ENCODE measurements at places on chromosomes 1 and 21.

DNA sequence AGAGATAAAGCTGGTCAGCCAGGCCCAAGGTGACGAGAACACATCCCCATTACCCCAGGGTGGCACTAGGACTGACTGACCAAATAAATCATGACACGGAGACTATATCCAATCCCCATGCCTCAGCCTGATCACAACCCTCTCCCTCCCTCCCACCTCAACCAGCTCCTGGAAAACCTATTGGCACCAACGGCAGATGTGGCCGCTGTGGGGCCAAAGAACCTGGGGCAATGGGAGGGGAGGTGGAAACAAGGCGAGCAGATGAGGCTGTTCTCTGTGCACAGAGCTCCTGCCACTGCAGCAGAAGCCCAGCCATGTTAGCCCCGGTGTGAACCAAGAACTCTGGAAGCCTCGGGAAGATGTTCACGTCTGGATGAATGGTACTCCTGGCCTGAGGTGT lies 77.6 kb downstream of the CD247 start:
- no peak for DNase-seq

- DNase-seq: no peak
Observed at GRCh38 chr1:228224198-228225164, 16.6 kb downstream of the OBSCN start.

GRCh38 chr1:55235722-55236121 lies 20.6 kb upstream of the USP24 start:
- DNase-seq: no peak

DNA sequence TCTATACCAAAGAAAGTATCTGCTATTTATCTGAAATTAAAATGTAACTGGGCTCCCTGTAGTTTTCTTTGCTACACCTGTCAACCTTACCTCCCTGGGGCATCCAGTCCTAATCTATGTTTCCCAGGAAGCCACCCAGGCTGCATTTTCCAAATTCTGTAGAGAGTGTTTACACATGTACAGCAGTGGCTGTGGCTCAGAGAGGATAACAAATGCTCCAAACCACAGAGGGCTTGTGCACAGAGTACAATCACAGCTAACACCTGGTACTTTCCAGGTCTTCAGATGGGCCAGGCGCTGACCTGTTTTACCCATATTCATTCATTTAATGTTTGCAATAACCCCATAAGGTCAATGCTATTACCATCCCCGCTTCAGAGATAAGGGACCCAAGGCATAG lies 146.5 kb upstream of the TNR start:
- DNase-seq: no peak

DNA sequence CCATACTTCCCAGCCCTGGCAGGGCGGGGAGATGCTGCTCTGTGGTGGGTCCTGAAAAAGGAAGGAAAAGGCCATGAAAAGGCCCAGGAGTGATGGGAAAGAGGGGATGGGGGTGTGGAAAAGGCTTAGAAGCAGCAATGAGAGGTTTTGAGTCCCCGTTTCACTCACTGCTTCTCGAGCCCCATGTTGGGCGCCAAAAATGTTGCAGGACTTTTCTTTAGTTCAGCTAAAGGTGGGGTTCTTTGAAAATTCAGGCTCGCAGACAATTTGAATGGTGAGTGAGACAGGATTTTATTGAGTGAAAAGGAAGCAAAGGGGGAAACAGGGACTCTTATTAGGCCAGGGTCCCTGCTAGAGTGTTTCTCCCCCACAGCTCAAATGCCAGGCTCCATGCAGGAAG lies 93.1 kb downstream of the MRPS6 start:
- no peak for DNase-seq

GRCh38 chr1:200183637-200184036 lies 156.1 kb downstream of the NR5A2 start:
- no peak for DNase-seq

DNA sequence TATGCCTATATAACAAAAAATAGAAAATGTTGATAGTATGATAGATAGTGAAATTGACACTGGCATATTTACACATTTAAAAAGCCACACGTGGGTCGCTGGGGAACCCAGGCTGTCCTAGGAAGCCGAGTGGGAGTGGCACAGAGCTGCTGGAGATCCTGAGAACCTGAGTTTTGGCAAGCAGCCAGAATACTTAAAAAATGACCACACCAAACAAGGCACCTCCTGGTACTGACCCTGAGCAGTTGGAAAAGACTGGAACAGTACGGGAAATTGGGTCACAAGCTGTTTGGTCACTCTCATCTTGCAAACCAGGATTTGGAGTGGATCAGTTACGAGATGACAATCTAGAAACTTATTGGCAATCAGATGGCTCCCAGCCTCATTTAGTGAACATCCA lies 111.5 kb downstream of the ZFYVE9 start:
- no peak for DNase-seq

DNA sequence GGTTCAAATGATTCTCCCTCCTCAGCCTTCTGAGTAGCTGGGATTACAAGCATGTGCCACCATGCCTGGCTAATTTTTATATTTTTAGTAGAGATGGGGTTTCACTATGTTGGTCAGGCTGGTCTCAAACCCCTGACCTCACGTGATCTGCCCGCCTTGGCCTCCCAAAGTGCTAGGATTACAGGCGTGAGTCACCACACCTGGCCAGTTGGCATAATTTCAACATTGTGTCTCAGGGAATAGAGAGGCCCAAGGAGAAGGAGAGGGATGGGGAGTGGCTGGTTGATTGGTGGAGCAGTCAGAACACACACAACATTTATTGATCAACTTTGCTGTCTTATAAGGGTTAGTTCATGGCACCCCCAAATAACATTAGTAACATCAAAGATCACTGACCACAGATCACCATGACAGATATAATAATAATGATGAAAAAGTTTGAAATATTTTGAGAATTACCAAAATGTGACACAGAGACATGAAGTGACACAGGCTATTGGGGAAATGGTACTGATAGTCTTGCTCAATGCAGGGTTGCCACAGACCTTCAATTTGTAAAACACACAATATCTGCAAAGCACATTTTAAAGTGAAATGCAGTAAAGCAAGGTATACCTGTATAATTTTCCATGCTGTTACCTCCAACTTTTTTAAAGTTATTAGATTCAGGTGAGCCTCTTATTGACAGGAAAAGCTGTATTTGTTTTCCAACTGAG lies 15.8 kb upstream of the CYB5R1 start:
- DNase-seq: no peak

DNA sequence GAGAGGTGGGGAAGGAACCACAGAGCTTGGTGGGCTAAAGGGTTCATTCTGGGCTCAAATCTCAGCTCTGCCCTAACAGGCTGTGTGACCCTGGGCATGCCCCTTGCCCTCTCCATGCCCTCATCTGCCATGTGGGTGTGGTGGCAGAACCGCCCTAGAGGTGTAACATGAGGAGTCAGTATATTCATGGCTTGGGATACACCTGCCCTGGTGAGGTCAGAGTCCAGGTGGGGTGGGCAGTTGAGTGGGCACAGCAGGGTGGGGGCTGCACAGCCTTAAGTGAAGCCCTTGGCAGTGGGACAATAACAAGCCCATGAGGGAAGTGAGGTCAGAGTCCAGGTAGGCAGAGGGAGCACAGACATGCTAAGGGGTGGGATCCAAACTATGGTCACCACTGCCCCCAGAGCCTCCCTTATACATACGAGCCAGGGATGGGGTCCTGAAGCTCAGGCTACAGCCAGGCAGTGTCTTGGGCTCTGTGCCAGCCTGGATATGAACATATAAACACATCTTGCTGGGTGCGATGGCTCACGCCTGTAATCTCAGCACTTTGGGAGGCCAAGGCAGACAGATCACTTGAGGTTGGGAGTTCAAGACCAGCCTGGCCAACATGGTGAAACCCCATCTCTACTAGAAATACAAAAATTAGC lies 59.0 kb upstream of the EFHD2 start:
- no peak for DNase-seq

DNA sequence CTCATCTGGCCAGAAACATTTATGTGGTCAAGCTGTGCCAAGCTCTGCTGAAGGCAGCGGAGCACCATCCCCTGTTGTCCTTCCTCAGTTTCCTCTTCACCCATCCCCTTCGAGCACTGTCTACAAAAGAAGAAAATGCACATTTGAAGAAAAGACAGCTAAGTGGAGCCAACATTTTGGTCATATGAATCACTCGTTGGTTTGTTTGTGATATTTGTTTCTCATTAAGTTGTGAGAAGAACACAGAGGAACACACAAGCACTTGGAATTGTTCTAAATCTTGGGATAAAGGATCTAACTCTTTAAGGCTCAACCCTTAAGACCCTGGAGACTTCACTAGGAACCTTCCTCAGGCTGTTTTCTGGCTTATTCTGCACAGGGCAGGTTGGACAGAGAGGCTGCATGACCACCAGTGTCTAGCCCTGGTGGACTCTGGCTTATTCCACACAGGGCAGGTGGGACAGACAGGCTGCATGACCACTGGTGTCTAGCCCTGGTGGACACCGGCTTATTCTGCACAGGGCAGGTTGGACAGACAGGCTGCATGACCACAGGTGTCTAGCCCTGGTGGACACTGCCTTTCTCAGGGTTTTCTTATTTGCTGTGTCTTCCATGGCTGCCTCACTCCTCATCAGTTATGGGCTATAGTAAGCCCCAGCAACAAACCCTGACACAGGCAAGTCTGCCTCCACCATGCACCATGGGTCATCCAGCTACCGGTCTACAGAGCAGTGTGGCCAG lies 35.3 kb upstream of the COL6A2 start:
- no peak for DNase-seq

DNA sequence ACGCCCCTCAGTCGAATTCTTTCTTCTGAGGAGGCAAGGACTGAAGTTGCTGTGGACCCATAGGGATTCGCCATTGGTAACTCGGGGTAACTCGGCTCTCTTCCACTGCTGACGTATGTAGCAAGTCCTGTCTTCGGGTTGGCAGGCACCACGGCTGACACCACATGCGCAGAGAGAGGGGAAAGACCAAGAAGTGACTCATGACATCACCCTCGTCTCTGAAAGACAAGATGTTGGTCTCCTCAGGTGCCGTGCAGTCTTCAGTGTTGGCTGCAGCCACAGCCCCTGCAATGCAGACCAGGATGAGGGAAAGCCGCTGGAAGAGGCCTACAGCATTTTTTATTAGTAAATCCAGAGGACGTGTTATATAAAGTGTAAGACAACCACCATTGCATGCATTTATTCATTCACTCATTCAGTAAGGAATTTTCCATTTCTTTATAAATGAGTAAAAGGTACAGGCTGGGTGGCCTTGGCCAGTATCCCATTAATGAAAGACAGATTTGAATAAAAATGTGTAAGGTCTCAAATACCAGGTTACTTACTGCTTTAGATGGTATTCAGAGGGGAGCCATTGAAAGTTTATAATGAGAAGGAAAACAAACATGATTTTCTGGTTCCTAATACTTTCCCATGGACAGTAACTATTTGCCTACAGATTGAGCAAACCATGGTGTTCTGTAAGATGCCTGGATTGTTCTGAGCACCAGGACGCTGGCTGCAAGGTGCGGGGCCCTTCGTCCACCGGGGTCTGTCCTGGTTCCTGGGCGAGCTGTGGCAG lies 50.7 kb upstream of the IRF2BP2 start:
- DNase-seq: no peak

DNA sequence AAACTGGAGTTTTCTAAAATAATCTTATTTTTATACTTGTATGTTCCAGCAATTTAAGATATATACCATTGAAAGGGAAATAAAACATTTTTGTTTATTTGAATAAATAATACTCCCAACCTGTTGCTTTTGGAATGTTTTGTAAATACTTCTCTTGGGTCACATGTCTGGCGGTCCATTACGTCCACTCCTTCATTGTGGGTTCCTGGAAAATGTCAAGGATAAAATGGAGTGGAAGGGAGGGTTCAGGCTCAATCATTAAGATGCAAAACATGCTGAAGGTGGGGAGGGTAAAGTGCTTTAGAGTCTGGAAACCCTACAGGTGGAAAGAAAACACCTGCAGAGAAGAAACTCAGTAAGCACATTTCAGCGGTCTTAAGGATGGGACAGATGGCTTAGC lies 34.2 kb upstream of the FAM3B start:
- no peak for DNase-seq

- no peak for DNase-seq
Observed at GRCh38 chr1:113129529-113130185, 56.7 kb downstream of the LRIG2 start.

DNA sequence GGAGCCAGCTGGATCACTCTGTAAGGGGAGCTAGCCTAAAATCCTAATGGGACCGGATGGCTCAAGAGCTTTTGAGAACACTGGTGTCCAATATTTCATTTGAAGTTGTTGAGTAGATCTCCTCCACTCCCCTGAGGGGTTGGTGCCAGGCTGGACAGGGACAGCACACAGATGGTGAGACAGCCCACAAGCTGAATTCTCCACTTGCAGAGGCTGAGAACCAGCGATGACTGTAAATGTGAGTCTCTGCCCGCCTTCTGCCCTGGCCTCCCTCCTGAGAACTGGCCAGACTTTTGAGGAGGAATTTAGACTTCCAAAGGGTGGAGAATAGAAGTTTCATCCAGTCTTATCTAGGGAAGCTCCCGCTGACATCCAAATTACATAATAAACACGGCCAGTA lies 20.5 kb upstream of the COQ8A start:
- no peak for DNase-seq

DNA sequence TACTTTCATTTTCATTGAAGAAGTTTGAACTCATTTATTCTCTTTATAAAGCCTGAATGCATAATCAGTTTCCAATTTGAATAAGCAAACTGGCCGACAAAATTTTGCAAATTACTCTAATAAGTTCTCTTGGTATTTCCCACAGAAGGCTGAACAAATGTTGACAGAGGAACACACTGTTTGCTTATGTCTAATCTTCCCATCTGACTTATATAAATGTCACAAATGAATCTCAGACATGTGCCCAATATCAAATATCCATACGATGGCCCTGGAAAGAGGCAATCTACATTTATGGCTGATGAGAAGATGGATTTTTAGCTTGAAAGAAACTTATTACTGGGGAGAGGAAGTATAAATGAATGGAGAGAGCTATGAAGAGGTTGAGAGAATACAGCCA lies 380.6 kb upstream of the ZRANB2 start:
- no peak for DNase-seq

DNA sequence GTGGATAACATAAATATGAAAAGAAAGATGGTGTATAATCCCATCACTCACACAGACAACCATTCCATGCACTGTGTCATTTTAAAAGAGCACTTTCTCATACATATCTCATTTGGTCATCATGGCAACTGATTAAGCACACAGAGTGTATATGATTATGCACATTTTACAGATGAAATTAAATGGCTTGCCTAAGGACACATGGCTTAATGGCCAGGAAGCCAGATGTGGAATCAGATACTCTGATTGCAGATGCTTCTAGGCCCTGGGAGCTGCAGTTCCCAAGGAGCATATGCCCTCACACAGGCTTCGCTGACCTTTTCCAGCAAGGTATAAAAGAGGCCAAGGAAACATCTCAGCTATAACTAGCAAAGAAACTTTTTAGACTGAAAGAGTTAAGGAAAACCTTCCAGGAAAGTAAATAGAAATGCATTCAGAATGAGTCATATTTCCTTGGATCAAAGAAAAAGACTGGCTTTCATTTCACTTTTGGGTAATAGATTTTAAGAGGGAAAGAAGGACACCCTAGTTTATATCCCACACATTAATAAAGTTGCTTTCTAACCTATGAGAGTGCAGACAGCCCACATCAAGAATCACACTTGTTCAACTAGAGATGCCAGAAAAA lies 19.6 kb upstream of the FAM89A start:
- no peak for DNase-seq

Measured in NCI-H1048 (cell line).